Vagina (tissue), 2 donors: ENCODE measurements at places on chromosomes 2 and 18. TPM values are rescaled to one million over a fixed set of nuclear protein-coding genes. Genes with fewer than 3 reads are reported as not detected.

- H3K36me3 ChIP-seq = no peaks in the 10 kb centered on the region
- H3K4me1 ChIP-seq = no peaks in the 10 kb centered on the region
- no peak for DNase-seq
- H3K27me3 ChIP-seq = no peaks in the 10 kb centered on the region
- no peak overlapping the region for H3K27ac ChIP-seq
These were observed 1040.3 kb downstream of the TSN start for GRCh38 chr2:122795763-122796162.

DNA sequence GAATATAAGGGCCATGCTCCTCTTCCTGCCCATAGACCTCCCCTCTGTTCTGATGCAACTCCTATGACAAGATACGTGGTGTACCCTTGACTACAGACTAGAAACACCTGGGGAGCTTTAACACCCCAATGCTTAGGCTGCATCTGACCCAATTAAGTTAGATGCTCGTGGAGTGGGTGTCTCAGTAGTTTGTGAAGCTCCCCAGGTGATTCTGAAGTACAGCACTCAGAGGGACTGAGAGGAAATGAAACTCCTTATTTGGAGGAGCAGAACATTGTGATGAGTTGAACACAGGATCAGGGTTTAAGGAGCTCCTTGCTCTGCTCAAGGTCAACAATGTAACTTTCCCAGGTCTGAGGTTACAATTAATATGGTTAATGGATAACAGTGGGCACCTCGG lies 80.3 kb upstream of the TTC39C start:
- DNase-seq = no peak
- H3K4me3 ChIP-seq = no peak overlapping the region
- no peaks in the 10 kb centered on the region for H3K27me3 ChIP-seq

DNA sequence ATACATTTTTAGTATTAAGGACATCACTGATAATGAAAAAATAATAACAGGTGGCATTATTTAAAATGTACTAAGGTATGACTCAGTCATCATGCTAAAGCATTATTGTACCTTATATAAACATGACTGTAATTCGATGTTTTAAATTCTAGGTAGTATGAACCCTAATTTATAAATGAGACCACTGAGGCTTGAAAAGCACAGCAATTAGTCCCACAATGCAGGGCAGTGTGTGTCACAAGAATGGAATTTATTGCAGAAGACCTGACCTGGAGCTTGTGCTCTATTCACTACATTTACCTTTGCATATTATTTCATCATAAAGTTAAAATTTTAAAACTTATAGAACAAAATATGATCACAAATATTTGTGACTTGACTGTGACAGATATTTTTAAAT lies 358.5 kb upstream of the DSEL start:
- H3K27ac ChIP-seq = no peak overlapping the region
- no peaks in the 10 kb centered on the region for H3K27me3 ChIP-seq

EHD3 gene
- 10.3 TPM for total RNA-seq

DNA sequence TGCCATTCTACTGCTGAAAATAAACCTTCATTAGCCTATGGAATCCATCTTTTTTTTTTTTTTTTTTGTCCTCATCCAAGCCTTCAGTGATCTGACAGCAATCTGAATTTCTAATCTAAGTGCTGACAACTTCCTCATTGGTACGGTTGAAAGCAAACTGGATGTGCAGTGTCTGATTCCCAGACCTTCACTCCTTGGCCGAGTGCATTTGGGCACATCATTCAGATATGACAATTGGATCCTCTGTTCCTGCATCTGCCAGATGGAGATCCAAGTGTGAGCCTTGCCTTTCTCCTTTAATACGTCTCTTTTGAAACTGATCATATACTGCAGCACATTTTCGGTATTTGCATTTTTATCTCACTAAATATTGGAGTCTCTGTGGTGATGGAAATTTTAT lies 713.1 kb downstream of the DCDC2C start:
- no peak overlapping the region for H3K27ac ChIP-seq
- DNase-seq = no peak
- no peak overlapping the region for H3K4me3 ChIP-seq
- H3K36me3 ChIP-seq = no peaks in the 10 kb centered on the region

GRCh38 chr2:14011190-14011589 lies 621.3 kb upstream of the LRATD1 start:
- H3K27me3 ChIP-seq = no peaks in the 10 kb centered on the region
- DNase-seq = no peak
- no peak overlapping the region for H3K4me3 ChIP-seq
- no peaks in the 10 kb centered on the region for H3K4me1 ChIP-seq
- no peak overlapping the region for H3K27ac ChIP-seq

GRCh38 chr2:51225377-51225776 lies 193.4 kb upstream of the NRXN1 start:
- no peaks in the 10 kb centered on the region for H3K27me3 ChIP-seq
- no peak for DNase-seq
- no peaks in the 10 kb centered on the region for H3K4me1 ChIP-seq
- H3K4me3 ChIP-seq = no peak overlapping the region
- no peak overlapping the region for H3K27ac ChIP-seq

GRCh38 chr2:143505542-143505941 lies 376.3 kb downstream of the ARHGAP15 start:
- H3K27me3 ChIP-seq = no peaks in the 10 kb centered on the region
- no peak overlapping the region for H3K4me3 ChIP-seq
- no peak for DNase-seq
- H3K4me1 ChIP-seq = no peaks in the 10 kb centered on the region
- H3K36me3 ChIP-seq = no peaks in the 10 kb centered on the region

DNA sequence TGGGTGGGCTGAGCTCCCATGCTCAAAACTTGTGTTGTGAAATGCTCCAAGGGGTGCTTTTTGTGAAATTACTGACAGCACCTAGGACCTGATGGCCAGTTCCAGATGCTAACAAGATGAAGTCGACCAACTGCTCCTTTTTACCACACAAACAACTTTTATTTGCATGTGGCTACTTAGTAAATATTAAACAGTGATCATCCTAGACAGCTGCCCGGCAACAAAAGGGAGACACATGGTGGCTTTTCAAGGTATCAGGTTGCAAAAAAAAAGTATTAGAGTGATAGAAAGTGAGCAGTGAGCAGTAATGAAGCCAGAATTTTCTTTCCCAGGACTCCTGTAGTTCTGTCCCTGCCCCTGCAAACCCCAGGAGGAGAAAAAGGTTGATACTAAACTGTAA lies 118.5 kb downstream of the RPIA start:
- no peaks in the 10 kb centered on the region for H3K4me1 ChIP-seq
- H3K27ac ChIP-seq = no peak overlapping the region
- no peak overlapping the region for H3K4me3 ChIP-seq
- H3K36me3 ChIP-seq = no peaks in the 10 kb centered on the region
- no peak for DNase-seq

GRCh38 chr2:69010437-69011194 lies 2.4 kb upstream of the ANTXR1 start:
- H3K4me1 ChIP-seq = peaks cover 20% of the 10 kb centered on the region
- H3K27me3 ChIP-seq = no peaks in the 10 kb centered on the region
- H3K36me3 ChIP-seq = no peaks in the 10 kb centered on the region
- no peak overlapping the region for H3K27ac ChIP-seq
- no peak for DNase-seq
